ENCODE measurements at places on chromosomes 4 and X.

GRCh38 chrX:65744965-65745364, 77.5 kb downstream of the MSN start:
- DNase-seq, result peak; percentile 54

DNA sequence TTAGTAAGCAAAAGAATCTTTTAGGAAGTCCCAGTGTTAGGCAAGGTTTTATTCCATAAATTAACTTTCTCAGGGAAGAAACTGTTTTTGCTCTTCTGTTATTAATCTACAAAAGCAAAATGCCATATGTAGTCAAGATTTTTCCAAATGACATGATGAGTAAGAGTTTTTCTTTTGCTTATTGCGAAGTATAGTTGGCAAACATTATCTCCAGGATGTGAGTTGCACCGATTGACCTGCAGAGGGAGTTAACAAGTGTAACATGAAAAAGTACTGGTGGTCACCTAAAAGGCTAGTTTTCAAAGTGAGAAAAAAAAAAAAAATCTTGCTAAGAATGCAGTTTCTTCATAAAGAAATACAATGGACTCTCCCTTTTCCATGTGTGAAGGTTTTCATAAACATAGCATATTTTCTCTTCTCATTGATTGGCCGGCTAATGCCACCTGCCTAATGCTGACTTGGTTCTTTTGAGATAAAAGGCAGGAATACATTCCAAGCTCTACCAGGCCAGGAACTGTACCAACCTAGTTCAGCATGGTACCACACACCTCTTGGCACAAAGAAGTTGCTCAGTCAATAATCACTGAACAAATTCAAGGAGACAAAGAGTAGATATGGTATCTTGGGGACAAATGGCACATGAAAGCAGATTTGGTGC, 100.2 kb downstream of the LNX1 start:
- peak; percentile 81 for DNase-seq

GRCh38 chrX:16479206-16479869, 170.6 kb upstream of the S100G start:
- DNase-seq, result peak; percentile 88

GRCh38 chrX:150623583-150623982, 55.2 kb downstream of the MTM1 start:
- no peak for DNase-seq

DNA sequence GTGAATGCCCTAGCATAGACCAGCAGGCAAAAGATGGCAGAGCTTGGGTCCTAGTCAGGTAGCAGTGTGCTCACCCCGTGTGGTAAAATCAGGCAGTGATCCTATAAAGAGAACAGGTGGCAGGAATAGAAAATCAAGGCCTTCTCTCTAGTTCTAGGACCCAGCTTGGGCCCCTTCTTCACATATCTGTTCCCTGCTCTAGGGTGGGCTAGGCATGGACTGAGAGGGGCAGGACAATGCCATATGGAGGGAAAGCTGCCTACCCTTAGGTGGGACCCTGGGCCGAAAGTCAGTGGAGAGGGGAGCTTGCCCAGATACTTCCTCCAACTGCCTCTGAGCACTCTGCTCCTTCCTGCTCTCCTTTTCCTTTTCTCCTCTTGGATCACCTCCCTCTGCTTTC, 117.4 kb upstream of the NALF2 start:
- DNase-seq, result no peak

- DNase-seq, result no peak
These were observed 18.3 kb downstream of the CNGA2 start for GRCh38 chrX:151752847-151753246.
